GM12865 (cell line): ENCODE measurements at places on chromosomes 12 and 14.

GRCh38 chr14:103801459-103801858 lies 45.9 kb downstream of the PPP1R13B start:
- DNase-seq, result no peak

DNA sequence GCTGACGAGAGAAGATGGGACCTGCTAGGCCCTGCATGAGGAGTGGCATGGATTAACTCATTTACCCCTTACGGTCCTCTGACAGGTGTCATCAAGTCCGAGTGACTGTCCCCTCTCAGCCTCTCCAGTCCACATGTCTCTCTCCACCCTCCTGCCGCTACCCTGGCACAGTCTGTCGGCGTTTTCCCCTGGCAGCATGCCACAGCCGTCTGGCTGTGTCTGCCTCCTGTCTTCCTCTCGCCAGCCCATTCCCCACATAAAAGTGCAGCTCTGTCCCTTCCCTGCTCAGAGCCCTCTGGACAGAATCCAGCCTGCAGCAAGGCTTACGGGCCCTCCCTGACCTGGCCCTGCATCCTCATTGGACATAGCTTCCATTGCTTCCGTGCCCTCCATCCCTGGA lies 45.6 kb downstream of the UBE3B start:
- DNase-seq, result no peak

GRCh38 chr12:110312581-110313360 lies 31.7 kb downstream of the ATP2A2 start:
- peak; percentile 9 for DNase-seq

GRCh38 chr14:101056446-101056845 lies 152.9 kb upstream of the RTL1 start:
- no peak for DNase-seq

DNA sequence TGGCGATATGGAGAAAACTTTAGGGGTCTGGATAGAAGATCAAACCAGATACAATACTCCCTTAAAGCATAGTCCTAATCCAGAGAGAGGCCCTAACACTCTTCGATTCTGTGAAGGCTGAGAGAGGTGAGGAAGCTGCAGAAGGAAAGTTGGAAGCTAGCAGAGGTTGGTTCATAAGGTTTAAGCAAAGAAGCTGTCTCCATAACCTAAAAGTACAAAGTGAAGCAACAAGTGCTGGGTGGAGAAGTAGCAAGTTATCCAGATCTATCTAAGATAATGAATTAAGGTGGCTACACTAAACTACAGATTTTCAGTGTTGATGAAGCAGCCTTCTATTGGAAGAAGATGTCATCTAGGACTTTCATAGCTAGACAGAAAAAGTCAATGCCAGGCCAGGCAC lies 24.6 kb upstream of the MTERF2 start:
- DNase-seq, result no peak

DNA sequence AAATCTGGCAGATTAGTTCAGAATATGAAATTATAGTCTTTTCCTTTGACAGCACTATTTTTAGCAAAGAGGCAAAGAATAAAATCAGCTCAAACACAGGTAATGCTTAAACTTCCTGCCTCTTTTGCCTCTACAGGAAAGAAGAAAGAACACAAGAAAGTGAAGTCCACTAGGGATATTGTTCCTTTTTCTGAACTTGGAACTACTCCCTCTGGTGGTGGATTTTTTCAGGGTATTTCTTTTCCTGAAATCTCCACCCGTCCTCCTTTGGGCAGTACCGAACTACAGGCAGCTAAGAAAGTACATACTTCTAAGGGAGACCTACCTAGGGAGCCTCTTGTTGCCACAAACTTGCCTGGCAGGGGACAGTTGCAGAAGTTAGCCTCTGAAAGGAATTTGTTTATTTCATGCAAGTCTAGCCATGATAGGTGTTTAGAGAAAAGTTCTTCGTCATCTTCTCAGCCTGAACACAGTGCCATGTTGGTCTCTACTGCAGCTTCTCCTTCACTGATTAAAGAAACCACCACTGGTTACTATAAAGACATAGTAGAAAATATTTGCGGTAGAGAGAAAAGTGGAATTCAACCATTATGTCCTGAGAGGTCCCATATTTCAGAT lies 17.4 kb downstream of the TMPO start:
- peak; percentile 48 for DNase-seq

DNA sequence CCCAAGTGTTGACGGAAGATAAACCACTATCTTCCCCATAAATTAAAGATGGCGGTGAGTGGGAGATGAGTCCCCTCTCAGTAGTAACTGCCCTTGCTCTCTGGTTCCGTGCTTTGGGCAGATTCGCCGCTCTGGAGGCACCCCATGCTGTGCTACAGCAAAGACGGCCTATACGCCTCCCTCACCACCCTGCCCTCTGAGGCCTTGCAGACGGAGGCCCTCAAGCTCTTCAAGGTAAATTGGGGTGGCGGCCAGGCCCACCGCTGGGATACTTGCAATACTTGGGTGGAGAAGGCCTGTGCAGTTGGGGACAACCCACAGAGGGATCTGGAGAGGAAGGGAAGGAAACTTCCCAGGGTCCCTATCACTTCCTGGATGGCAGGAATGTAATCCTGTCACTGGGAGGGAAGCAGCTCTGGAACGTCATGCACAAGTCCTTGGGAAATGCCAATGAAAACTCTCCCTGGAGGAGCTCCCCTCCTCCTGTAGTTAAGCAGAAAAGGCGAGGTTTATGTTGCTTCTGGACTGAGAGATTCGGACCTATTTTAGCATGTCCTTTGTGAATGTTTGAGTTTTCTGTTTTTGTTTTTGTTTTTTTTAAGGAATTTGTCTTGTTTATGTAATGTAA lies 22.8 kb downstream of the PIGH start:
- no peak for DNase-seq

DNA sequence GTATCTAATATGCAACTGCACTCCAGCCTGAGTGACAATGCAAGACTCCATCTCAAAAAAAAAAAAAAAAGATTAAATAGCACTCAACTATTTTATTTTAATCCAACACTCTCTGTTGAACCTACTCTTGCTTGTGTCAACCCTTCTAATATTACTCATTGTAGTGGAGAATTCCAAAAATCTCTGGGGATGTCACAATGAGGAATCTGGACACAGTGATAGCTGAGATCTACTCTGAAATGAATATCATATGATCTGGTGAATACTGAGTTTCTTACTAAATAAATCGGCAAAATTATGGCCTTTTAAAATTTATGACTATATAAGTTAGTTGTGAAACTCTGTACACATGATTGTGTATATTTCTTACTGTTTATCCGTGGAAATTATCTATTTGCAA lies 418.2 kb downstream of the BCAT1 start:
- DNase-seq, result no peak

- no peak for DNase-seq
Observed at GRCh38 chr14:22767323-22767589, 768 bp downstream of the OXA1L start.

GRCh38 chr14:100981809-100982208 lies 78.3 kb upstream of the RTL1 start:
- no peak for DNase-seq

DNA sequence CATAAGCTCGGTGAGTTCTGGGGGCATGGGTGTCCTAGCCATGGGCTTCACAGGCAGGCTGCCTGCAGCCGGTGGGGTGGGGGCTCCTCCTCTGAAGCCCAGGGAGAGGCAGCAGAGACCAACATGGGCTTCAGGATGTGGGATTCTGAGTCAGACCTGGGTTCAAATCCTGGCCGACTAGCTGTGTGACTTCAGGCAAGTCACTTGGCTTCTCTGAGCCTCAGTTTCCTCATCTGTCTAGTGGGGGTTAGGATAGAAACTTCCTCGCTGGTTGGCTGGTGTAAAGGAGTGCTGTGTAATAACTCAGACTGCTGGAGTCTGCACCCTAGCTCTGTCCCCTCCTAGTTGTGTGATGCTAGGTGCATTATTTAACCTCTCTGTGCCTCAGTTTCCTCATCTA lies 12.2 kb downstream of the RNFT2 start:
- no peak for DNase-seq

GRCh38 chr12:31594681-31595080 lies 3.7 kb upstream of the DENND5B start:
- no peak for DNase-seq

DNA sequence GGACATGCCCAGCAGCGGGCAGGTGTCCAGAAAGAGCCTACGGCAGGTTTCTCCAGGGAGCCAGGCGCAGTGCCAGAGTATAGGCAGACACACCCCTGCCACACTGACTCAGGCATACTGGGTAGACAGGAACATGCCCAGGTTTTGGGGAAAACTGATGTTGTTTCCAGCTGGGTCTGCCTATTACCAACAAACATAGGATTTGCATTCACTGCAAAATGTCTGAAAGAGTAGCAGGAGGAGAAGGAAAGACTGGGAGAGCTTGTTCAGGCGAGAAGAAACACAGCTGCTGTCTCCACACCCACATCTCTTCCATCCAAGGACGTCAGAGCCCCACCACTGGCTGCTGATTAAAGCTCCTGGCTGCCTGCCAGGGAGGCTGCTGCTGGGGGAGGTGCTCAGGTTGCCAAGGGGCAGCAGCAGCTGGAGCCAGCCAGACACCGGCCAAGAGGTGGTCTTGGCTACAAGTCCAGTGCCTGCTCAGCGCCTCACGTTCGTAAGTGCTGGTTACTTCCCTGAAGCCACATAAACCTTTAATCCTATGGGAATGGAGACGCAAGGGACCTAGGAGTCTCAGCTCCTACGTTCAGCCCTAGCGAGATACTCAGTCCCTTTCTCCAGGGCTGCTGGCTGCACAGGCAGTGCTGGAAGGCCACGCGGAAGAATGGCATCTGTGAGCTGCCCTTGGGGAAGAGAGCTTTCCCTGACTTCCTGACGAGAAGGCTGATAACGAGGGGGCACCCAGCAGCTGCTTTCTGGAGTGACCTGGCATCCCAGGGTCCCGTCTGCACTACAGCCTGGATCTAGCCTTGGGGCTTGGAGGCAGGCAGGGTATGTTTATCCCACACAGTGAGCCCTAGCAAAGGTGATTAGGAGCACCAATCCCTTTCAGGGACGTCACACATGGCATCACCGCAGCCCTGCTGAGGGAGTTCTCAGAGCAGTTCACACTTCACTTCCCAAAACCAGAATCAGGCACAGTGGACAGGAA lies 58.1 kb downstream of the PLEKHG3 start:
- no peak for DNase-seq

DNA sequence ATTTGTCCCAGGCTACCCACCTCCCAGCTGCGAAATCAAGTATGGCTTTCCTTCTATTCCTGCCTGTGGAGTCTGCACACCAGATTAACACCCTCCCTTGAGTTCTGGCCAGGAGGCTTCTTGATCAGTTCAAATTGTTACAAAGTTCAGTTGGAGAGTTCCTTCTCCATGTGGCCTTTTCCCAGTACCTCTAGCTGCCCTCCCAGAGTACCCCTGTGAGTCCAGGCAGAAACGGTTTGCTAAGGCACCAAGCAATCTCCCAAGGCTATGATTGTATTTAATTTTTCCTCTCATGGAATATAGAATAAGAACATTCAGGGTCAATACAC lies 49.7 kb upstream of the ERGIC2 start:
- DNase-seq, result no peak

DNA sequence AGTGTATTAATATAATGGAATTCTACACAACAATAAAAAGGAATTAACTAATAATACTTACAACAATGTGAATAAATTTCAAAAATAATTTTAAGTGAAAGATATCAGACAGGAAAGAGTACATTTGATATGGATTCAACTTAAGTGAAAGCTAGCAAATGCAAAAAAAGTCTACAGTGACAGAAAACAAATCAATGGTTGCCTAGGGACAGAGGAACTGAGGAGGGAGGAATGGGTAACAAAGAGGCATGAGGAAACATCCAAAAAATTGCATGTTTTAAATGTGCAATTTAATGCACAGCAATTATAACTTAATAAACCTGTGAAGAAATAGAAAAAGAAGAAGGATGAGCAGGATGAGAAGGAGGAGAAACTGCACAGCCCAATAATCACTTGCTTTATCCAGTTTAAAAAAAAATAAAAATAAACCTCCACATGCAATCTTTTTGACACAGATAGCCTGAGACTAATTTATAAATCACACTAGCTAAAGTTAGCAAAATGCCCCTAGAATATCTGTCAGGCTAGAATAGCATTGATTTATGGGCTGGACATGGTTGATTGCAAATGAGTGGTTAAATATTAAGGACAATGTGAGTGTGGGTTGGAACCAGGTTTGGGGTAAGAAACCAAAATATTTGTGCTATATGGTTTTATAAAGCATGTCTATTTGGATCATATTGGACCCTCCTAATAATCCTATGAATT lies 1089.1 kb downstream of the TRHDE start:
- no peak for DNase-seq

DNA sequence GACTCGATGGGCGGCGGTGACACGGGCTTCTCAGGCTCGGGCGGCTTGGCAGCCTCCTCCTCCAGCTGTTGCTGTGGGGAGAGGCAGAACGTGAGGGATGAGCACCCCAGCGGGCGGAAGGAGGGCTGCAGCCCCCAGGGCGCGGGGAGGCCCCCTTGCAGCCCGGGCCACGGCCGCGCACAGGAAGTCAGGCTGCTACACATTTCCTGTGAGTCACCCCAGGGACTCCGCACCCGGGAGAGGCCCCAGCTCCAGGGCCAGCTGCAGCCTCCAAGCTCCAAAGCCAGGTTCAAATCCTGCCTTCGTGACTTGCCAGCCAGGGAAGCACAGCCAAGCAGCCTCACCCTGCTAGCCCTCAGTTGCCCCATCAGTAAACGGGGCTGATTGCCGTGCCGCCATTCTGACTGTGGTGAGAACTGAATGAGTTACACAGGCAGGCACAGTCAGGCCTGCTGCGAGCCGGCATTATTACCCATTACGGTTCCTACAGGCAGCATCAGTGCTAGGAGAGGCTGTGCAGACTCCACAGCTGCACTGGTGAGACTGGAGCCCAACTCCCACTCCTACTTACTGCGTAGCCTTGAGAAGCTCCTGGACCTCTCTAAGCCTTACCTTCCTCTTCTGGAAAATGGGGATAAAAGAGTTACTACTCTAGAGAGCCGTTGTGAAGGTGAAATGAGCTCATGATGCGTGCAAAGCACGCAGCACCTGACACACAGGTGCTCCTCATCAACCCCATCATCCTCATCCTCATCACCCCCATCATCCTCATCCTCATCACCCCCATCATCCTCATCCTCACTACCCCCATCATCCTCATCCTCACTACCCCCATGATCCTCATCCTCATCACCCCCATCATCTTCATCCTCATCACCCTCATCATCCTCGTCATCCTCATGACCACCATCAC lies 100.9 kb downstream of the NCOR2 start:
- DNase-seq, result peak; percentile 95

GRCh38 chr12:34404377-34405285 lies 382.3 kb downstream of the ALG10 start:
- no peak for DNase-seq

- peak; percentile 25 for DNase-seq
Observed at GRCh38 chr12:58764100-58764953, 156.0 kb downstream of the LRIG3 start.

DNA sequence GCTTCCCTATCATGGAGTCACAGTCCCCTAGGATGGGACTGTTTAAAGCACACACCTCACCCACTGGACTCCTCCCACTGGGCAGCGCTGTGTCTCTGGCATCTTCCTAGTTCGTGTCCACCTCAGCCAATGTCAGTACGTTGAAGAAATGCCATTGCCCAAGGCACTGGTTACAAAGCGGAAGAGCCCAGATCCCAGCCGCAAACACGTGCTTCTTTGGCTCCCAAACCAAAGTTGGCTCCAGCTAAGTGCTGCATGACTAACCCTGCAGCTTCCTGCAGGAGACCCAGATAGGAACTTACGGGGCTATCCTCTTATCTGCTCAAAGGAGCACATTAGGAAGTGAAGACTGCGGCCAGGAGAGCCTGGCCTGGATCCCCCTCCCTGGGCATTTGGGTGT lies 9.3 kb downstream of the SYNE3 start:
- no peak for DNase-seq

- no peak for DNase-seq
Observed at GRCh38 chr12:79086541-79087296, 222.1 kb downstream of the SYT1 start.

- peak; percentile 94 for DNase-seq
Observed at GRCh38 chr14:60753264-60754119, 18.9 kb downstream of the MNAT1 start.

- DNase-seq, result no peak
Observed at GRCh38 chr14:46352844-46353243, 298.7 kb downstream of the RPL10L start.
